Adrenal gland (tissue), 19 donors: ENCODE measurements at places on chromosomes 16 and 17. TPM values are rescaled to one million over a fixed set of nuclear protein-coding genes. Genes with fewer than 3 reads are reported as not detected.

Gene NME3
- 1,073 TPM for polyA plus RNA-seq

Gene KIF19
- 1.7 TPM for polyA plus RNA-seq

Gene AIPL1
- polyA plus RNA-seq: not detected

Gene VAMP2
- 206 TPM for polyA plus RNA-seq

Gene TACO1
- 19.1 TPM for polyA plus RNA-seq

Gene PRR11
- polyA plus RNA-seq: 0.34 TPM

Gene CLEC3A
- polyA plus RNA-seq: not detected

Gene CCL17
- polyA plus RNA-seq: not detected

Gene SULT1A4
- 3.5 TPM for polyA plus RNA-seq

Gene ARL2BP
- 32.6 TPM for polyA plus RNA-seq

Gene ELMO3
- polyA plus RNA-seq: 0.18 TPM

Gene DNAI2
- not detected for polyA plus RNA-seq

DNA sequence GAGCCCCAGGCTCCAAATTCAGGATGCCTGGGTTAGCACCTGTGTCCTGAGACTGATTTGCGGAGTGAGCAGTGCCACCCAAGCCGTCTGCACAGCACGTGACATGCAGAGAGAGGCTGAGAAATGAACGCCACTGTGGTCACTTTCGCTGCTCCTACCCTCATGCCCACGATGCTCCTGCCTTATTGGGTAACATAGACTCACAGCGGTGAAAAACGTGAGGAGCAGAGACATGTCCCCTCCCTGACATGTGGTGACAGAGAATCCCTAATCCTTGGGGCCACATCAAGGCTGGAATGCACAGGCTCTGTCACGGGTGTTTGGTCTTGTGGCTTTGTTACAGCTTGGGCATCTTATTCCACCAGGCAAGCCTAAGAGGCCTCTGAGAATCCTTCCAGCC is 52.1 kb upstream of the CACNG5 start:
- no peak overlapping the region for H3K27ac ChIP-seq
- H3K27me3 ChIP-seq: no peaks in the 10 kb centered on the region
- no peak overlapping the region for H3K4me3 ChIP-seq
- no peak for DNase-seq

GRCh38 chr16:87984632-87985267 is 33.5 kb downstream of the BANP start:
- H3K36me3 ChIP-seq: no peaks in the 10 kb centered on the region
- H3K4me1 ChIP-seq: no peaks in the 10 kb centered on the region
- no peak overlapping the region for H3K4me3 ChIP-seq
- H3K27me3 ChIP-seq: no peaks in the 10 kb centered on the region

GRCh38 chr16:12729448-12729847 is 74.2 kb downstream of the CPPED1 start:
- H3K4me1 ChIP-seq: no peaks in the 10 kb centered on the region
- H3K36me3 ChIP-seq: no peaks in the 10 kb centered on the region
- H3K4me3 ChIP-seq: no peak overlapping the region
- no peak for DNase-seq
- no peak overlapping the region for H3K27ac ChIP-seq
- H3K27me3 ChIP-seq: no peaks in the 10 kb centered on the region

GRCh38 chr16:1486551-1487390 is 2.0 kb downstream of the PTX4 start:
- H3K27me3 ChIP-seq: no peaks in the 10 kb centered on the region
- H3K36me3 ChIP-seq: no peaks in the 10 kb centered on the region
- no peak for DNase-seq
- H3K4me1 ChIP-seq: no peaks in the 10 kb centered on the region
- no peak overlapping the region for H3K27ac ChIP-seq
- H3K4me3 ChIP-seq: no peak overlapping the region

DNA sequence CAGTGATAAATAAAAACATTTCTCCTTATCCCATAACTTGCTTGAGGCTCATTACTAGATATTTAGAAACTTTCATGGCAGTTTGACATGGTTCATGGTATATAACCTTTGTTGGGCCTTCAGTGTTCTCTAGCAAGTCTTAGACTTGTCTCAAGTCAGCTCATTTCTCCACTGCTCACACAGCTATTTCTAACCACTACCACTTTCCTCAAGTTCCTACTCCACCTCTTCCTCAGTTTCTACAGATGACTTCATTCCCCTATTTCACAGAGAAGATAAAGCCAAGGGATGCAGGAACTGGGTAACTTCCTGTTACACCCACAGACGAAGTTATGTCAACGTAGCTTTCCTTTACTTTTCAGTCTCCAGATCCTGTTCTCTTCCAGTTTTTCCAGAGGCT is 23.2 kb downstream of the NLK start:
- no peak overlapping the region for H3K4me3 ChIP-seq
- no peaks in the 10 kb centered on the region for H3K27me3 ChIP-seq
- H3K36me3 ChIP-seq: no peaks in the 10 kb centered on the region
- H3K27ac ChIP-seq: no peak overlapping the region
- DNase-seq: no peak
- peaks cover 7% of the 10 kb centered on the region for H3K4me1 ChIP-seq

- H3K4me1 ChIP-seq: peaks cover 59% of the 10 kb centered on the region
- H3K27ac ChIP-seq: peak overlapping the region; percentile 82
- DNase-seq: no peak
- H3K27me3 ChIP-seq: no peaks in the 10 kb centered on the region
These were observed 50.0 kb downstream of the TENT4B start for GRCh38 chr16:50202926-50203624.

GRCh38 chr16:19589771-19590302 is 34.3 kb downstream of the VPS35L start:
- no peaks in the 10 kb centered on the region for H3K36me3 ChIP-seq
- no peak overlapping the region for H3K4me3 ChIP-seq
- no peak for DNase-seq
- H3K27me3 ChIP-seq: no peaks in the 10 kb centered on the region
- H3K27ac ChIP-seq: no peak overlapping the region

DNA sequence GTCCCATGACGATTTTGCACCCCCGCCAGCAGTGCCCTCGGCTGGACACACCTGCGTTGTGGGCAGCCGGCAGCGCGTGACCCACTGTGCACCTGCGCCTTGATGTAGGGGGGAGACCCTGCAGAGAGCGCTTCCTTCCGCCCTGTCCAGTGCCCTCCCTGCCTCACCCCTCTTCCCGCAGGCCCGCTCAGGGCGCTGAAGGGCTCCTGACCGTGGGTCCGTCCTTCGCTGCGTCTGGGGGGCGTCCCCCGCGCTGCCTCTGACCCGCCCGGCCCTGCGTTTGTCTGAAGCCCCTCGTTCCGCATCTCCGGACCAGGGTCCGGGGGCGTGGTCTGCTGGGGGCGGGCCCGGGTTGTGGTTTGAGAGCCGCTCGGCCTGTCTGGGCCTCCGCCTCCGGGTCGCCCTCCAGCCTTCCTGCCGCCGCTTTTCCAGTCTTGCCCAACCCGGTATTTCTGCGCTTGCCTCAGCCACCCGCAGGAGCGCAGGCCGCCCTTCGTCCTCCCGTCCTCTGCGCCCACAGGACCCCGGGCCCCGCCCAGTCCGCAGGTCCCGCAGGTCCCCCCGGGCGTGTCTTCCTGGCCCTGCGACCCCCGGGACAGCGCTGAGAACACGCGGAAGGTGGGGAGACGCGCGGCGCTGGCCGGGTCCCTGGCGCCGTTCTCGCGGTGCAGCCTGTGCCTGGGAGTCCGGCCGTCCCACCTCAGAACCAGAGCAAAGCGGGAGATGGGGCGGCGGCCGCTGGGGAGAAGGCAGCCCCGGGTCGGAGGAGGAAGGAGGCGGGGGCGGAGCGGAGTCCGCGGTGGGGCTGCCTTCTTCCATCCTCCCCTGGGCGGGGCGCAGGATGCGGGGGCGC is 4.0 kb upstream of the IL17C start:
- peaks cover 10% of the 10 kb centered on the region for H3K27me3 ChIP-seq
- no peaks in the 10 kb centered on the region for H3K36me3 ChIP-seq
- no peak overlapping the region for H3K27ac ChIP-seq
- peak; percentile 58 for DNase-seq
- H3K4me1 ChIP-seq: no peaks in the 10 kb centered on the region
- no peak overlapping the region for H3K4me3 ChIP-seq

DNA sequence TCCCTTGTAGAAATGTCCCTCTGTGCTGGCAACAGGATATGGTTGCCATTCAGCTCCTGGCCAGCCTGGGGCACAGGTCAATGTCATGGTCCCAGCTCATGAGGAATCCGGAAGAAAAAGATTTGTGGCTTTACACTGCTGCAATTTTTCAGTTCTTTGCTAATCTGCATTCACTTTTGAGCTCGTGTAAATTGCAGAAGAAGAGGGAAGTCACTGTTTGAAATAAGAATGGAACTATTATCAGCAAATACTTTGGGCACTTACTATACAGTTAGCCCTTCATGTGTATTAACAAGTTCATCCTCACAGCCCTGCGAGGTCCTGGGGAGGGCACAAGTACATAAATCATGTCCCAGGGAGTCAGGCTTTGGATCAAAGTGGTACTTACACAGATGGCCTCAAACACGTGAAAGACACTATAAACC is 14.2 kb downstream of the SLC47A2 start:
- H3K4me1 ChIP-seq: peaks cover 25% of the 10 kb centered on the region
- DNase-seq: no peak
- no peaks in the 10 kb centered on the region for H3K36me3 ChIP-seq

- peaks cover 25% of the 10 kb centered on the region for H3K36me3 ChIP-seq
- no peaks in the 10 kb centered on the region for H3K27me3 ChIP-seq
- H3K27ac ChIP-seq: peak overlapping the region; percentile 6
- no peak overlapping the region for H3K4me3 ChIP-seq
These were observed 24.8 kb upstream of the MRPS23 start for GRCh38 chr17:57874434-57875289.

GRCh38 chr17:66889480-66890230 is 54.7 kb downstream of the CACNG5 start:
- H3K27ac ChIP-seq: no peak overlapping the region
- no peak for DNase-seq
- no peaks in the 10 kb centered on the region for H3K4me1 ChIP-seq
- no peak overlapping the region for H3K4me3 ChIP-seq

- no peak overlapping the region for H3K27ac ChIP-seq
- no peak for DNase-seq
- no peaks in the 10 kb centered on the region for H3K27me3 ChIP-seq
- no peaks in the 10 kb centered on the region for H3K4me1 ChIP-seq
- H3K36me3 ChIP-seq: no peaks in the 10 kb centered on the region
These were observed 100.5 kb downstream of the AIPL1 start for GRCh38 chr17:6334386-6334785.

- H3K27ac ChIP-seq: no peak overlapping the region
- no peaks in the 10 kb centered on the region for H3K27me3 ChIP-seq
- no peaks in the 10 kb centered on the region for H3K4me1 ChIP-seq
- DNase-seq: no peak
- no peak overlapping the region for H3K4me3 ChIP-seq
These were observed 28.8 kb upstream of the ACSF3 start for GRCh38 chr16:89064606-89065457.

DNA sequence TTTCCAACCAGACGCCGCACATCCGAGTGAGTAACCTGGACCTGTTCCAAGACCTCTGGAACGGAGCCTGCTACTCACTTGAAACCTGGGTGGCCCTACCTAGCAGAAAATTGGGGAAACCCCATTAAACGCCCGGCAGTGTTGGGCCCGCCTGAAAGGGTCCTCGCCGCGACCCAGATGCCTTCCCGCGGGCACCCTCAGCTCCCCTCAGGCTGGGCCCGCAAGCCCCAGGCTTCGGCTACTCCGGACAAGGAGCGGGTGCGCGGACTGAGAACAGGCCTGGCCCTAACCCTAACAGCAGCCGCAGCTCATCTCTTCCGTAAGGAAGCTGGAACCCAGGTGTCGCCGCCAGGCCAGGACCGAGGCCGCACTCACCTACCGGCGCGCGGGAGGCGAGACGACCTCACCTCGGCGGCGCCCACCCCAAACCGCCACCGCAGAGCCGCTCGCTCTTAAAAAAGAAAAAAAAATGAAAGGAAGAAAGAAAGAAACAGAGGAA is 344 bp downstream of the PSME3IP1 start:
- H3K36me3 ChIP-seq: no peaks in the 10 kb centered on the region
- peak overlapping the region; percentile 77 for H3K4me3 ChIP-seq
- peak overlapping the region; percentile 84 for H3K27ac ChIP-seq
- no peaks in the 10 kb centered on the region for H3K27me3 ChIP-seq
- H3K4me1 ChIP-seq: peaks cover 9% of the 10 kb centered on the region

GRCh38 chr17:19338031-19338990 is 24.2 kb downstream of the B9D1 start:
- no peak overlapping the region for H3K27ac ChIP-seq
- no peak overlapping the region for H3K4me3 ChIP-seq
- no peaks in the 10 kb centered on the region for H3K27me3 ChIP-seq
- H3K4me1 ChIP-seq: peaks cover 11% of the 10 kb centered on the region

DNA sequence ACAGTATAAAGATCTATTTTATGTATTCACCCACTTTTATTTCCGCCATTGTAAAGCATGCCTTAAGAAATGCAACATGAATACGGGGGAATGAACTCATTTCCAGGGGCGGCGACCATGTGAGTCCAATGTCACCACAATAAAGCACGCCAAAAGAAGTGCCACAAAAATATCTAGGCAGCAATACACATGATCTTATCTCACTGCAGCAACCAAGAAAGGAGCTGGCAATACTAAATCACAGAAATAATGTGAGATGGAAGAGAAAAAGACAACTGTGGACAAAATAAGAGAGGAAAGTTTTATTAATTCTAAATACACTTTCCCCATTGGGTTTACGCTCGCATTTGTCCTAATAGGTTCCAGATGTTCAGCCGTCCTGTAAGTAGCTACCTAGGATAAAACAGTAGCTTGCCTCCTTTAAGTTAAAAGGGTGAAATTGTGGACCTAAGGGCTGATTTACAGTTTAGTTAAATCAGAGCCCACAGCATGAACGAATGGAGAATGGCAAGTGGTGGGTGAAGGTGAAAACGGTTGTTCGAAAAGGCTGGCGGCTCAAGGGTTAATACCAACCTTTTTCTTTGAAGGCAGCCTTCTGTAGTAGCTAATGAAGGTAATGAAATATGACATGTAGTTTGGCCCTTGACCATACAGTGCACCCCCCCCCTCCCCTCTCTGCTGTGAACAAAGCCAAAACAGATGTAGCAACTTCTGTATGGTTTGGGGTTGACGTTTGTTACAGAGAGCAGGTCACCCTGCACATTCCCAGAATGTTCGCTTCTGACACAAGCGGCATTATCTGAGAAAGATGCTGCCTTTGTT is 504.2 kb upstream of the PSMD7 start:
- H3K27me3 ChIP-seq: no peaks in the 10 kb centered on the region
- no peak for DNase-seq
- H3K36me3 ChIP-seq: no peaks in the 10 kb centered on the region
- no peak overlapping the region for H3K4me3 ChIP-seq

DNA sequence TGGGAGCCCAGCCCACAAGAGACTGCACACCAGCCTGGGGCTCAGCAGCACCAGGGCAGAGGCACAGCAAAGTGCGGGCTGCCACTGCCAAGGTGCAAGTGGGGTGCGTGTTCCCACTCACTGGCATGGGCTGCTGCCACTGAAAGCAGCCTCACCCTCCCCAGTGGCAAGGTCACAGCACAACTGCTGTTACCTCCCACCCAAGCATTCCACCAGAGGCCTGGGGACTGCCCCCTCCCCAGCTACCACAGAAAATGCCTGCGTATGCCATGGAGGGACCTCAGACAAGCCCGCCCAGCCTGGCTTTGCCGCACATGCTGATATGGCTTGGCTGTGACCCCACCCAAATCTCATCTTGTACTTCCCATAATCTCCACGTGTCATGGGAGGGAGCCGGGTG is 33.1 kb downstream of the MEAK7 start:
- no peak for DNase-seq
- H3K4me1 ChIP-seq: no peaks in the 10 kb centered on the region
- H3K36me3 ChIP-seq: no peaks in the 10 kb centered on the region
- H3K4me3 ChIP-seq: no peak overlapping the region
- H3K27ac ChIP-seq: no peak overlapping the region
- H3K27me3 ChIP-seq: no peaks in the 10 kb centered on the region
